ENCODE measurements at places on chromosomes 3 and 15. TPM values are rescaled to one million over a fixed set of nuclear protein-coding genes. Genes with fewer than 3 reads are reported as not detected.

Gene RBPMS2
- total RNA-seq: not detected

DNA sequence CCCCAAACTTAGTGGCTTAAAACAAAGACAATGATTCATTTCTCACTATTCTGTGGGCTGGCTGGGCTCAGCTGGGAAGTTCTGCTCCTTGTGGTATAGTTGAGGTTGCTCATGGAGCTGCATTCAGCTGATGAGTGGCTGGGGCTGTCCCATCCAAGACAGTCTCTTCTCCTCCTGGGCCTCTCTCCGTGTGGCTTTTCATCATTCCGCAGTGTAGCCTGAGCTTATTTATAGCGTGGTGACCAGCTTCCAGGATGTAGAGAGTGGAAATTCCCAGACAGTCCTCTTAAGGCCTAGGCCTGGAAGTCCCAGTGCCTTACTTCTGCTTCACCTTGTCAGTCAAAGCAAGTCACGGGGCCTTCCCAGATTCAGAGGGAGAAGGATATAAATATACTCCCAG lies 136.7 kb upstream of the DAZL start:
- no peak overlapping the region for H3K27ac ChIP-seq
- no peaks in the 10 kb centered on the region for H3K27me3 ChIP-seq
- peaks cover 3% of the 10 kb centered on the region for H3K36me3 ChIP-seq
- H3K4me3 ChIP-seq: no peak overlapping the region

Gene SLC22A14
- total RNA-seq: not detected

Gene RPUSD3
- 78.8 TPM for total RNA-seq

Gene IL5RA
- not detected for total RNA-seq

Gene UPK1B
- total RNA-seq: not detected

- H3K36me3 ChIP-seq: no peaks in the 10 kb centered on the region
- no peak overlapping the region for H3K4me3 ChIP-seq
- H3K27me3 ChIP-seq: peaks cover 61% of the 10 kb centered on the region
- no peaks in the 10 kb centered on the region for H3K4me1 ChIP-seq
- no peak overlapping the region for H3K27ac ChIP-seq
These were observed 34.8 kb upstream of the AMOTL2 start for GRCh38 chr3:134409041-134409440.

GRCh38 chr3:61805510-61806080 lies 244.2 kb downstream of the PTPRG start:
- H3K27me3 ChIP-seq: peaks cover 2% of the 10 kb centered on the region
- H3K4me3 ChIP-seq: no peak overlapping the region
- H3K4me1 ChIP-seq: no peaks in the 10 kb centered on the region
- no peaks in the 10 kb centered on the region for H3K36me3 ChIP-seq

GRCh38 chr3:47365213-47366153 lies 15.3 kb upstream of the PTPN23 start:
- peaks cover 11% of the 10 kb centered on the region for H3K4me1 ChIP-seq
- no peaks in the 10 kb centered on the region for H3K27me3 ChIP-seq
- no peak overlapping the region for H3K27ac ChIP-seq
- no peak overlapping the region for H3K4me3 ChIP-seq
- no peak for DNase-seq
- peaks cover 8% of the 10 kb centered on the region for H3K36me3 ChIP-seq

Gene ACKR2
- total RNA-seq: 1.2 TPM

DNA sequence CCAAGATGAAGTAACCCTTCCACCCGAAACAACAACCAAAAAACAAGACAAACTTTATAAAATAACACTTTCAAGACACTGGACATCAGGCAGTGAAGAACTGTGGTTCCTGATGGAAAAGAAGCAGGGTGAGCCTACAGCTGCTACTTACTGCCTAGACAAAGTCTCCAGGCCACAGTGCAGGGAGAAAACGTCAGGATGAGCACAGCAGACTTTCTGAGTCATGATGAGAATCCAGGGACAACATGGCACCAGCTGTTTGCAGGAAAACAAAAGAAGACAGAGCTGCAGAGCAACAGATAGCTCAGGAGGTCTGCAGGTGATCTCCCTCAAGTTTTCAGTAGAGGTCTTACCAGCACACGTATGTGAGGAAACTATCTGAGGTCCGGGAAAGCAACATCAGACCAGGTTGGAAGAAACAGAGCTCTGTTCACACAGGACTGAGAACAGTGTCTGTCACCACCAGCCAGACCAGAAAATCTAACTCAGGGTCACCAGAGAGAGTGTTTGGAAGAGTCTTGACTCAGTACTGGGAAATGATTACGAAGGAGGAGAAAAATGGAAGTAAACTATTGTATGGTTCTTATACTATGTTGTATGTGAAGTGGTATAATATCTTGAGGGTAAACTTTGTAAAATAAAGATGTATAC lies 108.9 kb downstream of the ANO10 start:
- no peak overlapping the region for H3K27ac ChIP-seq
- H3K36me3 ChIP-seq: peaks cover 2% of the 10 kb centered on the region
- no peaks in the 10 kb centered on the region for H3K27me3 ChIP-seq
- no peak overlapping the region for H3K4me3 ChIP-seq

Gene ABCF3
- 68.7 TPM for total RNA-seq

DNA sequence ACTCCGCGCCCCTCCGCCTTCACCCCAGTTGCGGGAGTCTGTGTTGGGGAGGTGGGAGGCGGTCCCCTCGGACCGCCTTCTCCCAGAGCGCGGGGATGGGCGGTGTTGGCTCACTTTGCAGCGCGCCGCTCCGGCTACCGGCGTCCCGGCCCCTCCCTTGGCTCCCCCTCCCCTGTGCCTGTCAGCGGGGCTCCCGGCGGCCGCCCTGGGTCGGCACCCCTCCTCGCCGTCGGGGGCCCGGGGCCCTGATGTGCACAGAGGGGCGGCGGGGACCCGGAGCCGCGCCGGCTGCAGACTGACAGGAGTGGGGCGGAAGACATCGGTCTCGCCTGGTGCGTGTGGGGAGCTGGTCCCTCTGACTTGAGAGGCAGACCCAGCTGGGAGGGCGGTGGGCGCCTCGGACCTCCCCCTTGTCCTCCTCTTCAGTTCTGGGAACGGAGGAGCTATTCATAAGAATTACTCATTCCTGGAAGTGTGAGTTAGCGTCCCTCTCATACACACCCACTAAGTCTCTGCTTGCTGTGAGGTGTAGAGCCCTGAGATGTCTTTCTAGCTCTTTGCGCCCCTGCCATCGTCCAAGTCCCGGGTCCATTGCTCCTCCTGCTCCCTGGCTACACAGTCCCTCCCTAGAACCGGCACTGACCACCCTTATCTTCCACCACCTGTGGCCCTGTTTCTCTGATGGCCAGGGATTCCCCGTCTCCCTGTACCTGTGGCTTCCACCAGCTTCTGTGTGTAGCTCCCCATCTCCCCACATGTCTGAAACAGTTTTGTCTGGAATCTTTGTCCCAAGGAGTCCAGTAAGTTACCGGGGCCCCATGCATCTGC lies 42.3 kb upstream of the ROPN1 start:
- H3K27ac ChIP-seq: no peak overlapping the region
- peaks cover 10% of the 10 kb centered on the region for H3K4me1 ChIP-seq
- peak overlapping the region; percentile 57 for H3K4me3 ChIP-seq
- peak; percentile 52 for DNase-seq

Gene SLC9C1
- total RNA-seq: not detected

Gene PFN2
- total RNA-seq: 4.2 TPM

DNA sequence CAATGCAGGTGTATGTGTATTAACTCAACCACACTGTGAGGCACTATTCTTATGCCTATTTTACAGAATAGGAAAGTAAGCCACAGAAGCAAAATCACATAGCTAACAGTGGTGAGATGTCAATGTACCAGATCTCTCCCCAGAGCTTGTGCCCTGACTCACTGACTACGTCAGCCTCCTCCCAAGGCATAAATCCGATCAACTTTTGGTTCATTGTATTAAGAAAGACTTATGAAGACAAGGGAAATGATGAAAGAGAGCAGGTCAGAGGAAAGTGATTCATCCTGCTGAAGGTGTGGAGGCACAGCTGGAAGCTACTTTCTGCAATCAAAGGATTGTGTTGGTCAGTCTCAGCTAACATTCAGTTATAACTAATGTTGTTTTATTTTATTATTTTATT lies 33.0 kb upstream of the SV2B start:
- H3K36me3 ChIP-seq: no peaks in the 10 kb centered on the region
- H3K27me3 ChIP-seq: peaks cover 6% of the 10 kb centered on the region
- H3K4me1 ChIP-seq: no peaks in the 10 kb centered on the region
- DNase-seq: no peak
- no peak overlapping the region for H3K4me3 ChIP-seq

Gene PPM1L
- total RNA-seq: 2.6 TPM

GRCh38 chr15:31089368-31090047 lies 12.0 kb downstream of the TRPM1 start:
- no peak for DNase-seq
- no peaks in the 10 kb centered on the region for H3K4me1 ChIP-seq
- H3K36me3 ChIP-seq: no peaks in the 10 kb centered on the region
- no peak overlapping the region for H3K4me3 ChIP-seq
- H3K27ac ChIP-seq: no peak overlapping the region

Gene ARPC4
- 205 TPM for total RNA-seq

Gene SCN11A
- total RNA-seq: not detected

GRCh38 chr3:58375254-58375653 lies 42.6 kb downstream of the PXK start:
- no peak for DNase-seq
- H3K27me3 ChIP-seq: no peaks in the 10 kb centered on the region
- H3K36me3 ChIP-seq: peaks cover 3% of the 10 kb centered on the region
- no peaks in the 10 kb centered on the region for H3K4me1 ChIP-seq
- H3K4me3 ChIP-seq: no peak overlapping the region
- no peak overlapping the region for H3K27ac ChIP-seq

DNA sequence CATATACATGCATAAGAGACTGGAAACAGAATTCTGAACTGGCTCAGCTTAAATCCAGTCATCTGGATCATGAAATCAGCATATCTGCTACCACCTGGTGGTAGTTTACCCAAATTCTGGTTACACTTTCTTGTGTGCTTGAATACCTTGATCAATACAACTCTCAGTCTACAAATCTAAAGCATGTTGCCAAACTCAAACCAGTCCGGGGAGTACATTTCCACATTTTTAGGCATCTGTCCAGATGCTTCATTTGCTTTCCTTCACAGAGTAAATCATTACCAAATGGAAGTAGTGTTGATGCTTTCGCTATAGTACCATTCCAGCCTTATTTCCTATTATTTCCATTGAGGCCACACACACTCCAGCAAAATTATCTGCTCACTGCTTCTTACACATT lies 126.4 kb downstream of the P2RY1 start:
- no peak overlapping the region for H3K27ac ChIP-seq
- DNase-seq: no peak
- H3K27me3 ChIP-seq: no peaks in the 10 kb centered on the region

DNA sequence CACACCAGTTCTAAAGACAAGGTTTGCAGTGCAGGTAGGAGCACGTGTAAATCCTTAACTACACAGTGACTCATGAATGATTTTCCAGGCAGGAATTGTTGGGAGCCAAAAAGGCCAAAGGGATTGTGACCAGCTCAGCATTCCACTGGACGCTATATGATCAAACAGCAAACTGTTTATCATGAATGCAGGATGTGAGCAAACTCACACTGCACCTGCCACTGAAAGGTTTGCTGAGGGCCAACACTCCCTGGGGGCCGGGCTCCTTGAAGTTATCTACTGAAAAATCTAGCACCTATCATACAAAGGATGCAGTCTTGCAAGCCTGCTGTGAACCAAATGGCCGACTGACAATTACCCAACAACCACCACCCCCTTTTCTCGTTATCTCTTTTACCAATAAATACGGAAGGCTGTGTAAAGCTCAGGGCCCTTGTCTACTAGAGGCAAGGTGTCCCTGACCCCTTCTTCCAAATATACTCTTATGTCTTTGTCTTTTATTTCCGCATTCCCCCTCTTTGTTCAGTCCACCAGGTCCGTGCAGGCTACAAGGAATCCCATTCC lies 11.5 kb upstream of the DNASE1L3 start:
- H3K4me1 ChIP-seq: peaks cover 11% of the 10 kb centered on the region

DNA sequence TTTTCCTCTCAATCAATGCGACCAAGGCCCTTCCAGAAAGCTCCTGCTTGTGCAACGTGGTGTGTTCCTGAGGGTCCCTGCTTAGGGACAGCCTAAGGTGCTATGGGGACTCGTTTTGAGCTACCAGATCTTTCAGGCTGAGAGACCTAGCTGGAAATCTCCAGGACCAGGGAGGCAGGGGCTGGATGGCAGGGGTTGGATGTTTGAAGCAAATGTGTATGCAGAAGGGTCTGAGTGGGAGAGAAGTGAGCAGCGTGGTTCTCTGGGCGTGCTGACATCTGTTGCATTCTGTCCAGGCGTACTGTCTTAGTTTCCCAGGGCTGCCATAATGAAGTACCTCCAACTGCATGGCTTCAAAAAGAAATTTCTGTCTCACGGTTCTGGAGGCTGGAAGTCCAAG lies 31.7 kb upstream of the SLCO2A1 start:
- H3K36me3 ChIP-seq: no peaks in the 10 kb centered on the region
- no peaks in the 10 kb centered on the region for H3K4me1 ChIP-seq
- DNase-seq: no peak
- H3K27ac ChIP-seq: no peak overlapping the region

- H3K4me1 ChIP-seq: no peaks in the 10 kb centered on the region
- H3K27ac ChIP-seq: no peak overlapping the region
- no peak overlapping the region for H3K4me3 ChIP-seq
- H3K36me3 ChIP-seq: peaks cover 10% of the 10 kb centered on the region
- DNase-seq: no peak
- H3K27me3 ChIP-seq: no peaks in the 10 kb centered on the region
These were observed 76.1 kb downstream of the MESD start for GRCh38 chr15:80913541-80913940.

Gene TEX9
- 0.79 TPM for total RNA-seq

- peaks cover 2% of the 10 kb centered on the region for H3K4me1 ChIP-seq
- peaks cover 38% of the 10 kb centered on the region for H3K27me3 ChIP-seq
- no peak for DNase-seq
- no peak overlapping the region for H3K27ac ChIP-seq
These were observed 1.7 kb downstream of the GABRB3 start for GRCh38 chr15:26771168-26771567.

- H3K36me3 ChIP-seq: no peaks in the 10 kb centered on the region
- peaks cover 9% of the 10 kb centered on the region for H3K27me3 ChIP-seq
- H3K4me3 ChIP-seq: no peak overlapping the region
- no peak for DNase-seq
- peaks cover 15% of the 10 kb centered on the region for H3K4me1 ChIP-seq
These were observed 226.0 kb downstream of the KLF13 start for GRCh38 chr15:31552482-31553099.

Gene SAMD7
- not detected for total RNA-seq

- H3K27ac ChIP-seq: no peak overlapping the region
- DNase-seq: no peak
- H3K4me3 ChIP-seq: no peak overlapping the region
- no peaks in the 10 kb centered on the region for H3K27me3 ChIP-seq
- no peaks in the 10 kb centered on the region for H3K36me3 ChIP-seq
- no peaks in the 10 kb centered on the region for H3K4me1 ChIP-seq
These were observed 71.7 kb downstream of the TTBK2 start for GRCh38 chr15:42848846-42849245.

GRCh38 chr3:111035316-111035715 lies 36.3 kb upstream of the NECTIN3 start:
- H3K27me3 ChIP-seq: no peaks in the 10 kb centered on the region
- no peak overlapping the region for H3K27ac ChIP-seq
- H3K36me3 ChIP-seq: peaks cover 2% of the 10 kb centered on the region
- no peak overlapping the region for H3K4me3 ChIP-seq
- DNase-seq: no peak

Gene ZNF35
- 5.4 TPM for total RNA-seq

Gene SPSB4
- total RNA-seq: not detected
